ENCODE measurements at places on chromosomes 3 and 15.

DNA sequence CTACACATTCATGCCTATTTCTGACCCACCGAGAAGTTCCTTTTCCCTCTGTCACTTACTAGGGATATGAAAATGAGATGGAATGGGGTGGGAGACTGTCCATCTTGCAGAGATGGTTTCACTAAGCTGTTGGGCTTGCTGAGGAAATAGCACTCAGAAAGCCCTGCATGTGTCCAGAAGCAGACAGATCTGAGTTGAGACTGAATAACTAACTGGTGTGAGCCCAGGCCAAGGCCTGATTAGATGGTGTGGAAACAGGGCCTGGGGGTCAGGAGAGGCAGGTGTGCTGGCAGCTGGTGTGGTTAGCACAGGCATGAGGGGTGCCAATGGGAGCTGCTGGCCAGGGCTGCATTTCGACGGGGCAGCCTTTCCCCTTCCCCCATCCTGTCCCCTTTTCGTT lies 72.1 kb downstream of the CLSTN2 start:
- peak; percentile 18 for DNase-seq

DNA sequence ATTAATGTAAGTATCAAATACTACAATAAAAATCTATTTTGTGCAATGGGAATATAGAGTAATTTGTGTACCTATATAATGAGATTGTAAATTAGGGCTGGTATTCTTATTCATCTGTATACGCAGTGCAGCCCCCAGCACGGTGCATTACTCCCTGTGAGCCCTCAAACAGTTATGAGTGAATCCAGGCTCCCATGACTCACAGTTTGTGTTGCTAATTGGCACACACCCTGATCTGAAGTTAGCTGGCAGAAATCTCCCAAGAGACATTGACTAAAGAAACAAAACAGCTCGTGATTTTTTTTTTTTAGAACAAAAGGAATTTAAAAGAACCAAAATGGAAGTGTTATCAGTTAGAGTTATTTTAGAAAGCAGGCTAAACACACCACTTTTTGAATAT lies 15.7 kb downstream of the GK5 start:
- DNase-seq = peak; percentile 28

- DNase-seq = peak; percentile 13
Observed at GRCh38 chr15:80251428-80252120, 439 bp downstream of the CTXND1 start.

DNA sequence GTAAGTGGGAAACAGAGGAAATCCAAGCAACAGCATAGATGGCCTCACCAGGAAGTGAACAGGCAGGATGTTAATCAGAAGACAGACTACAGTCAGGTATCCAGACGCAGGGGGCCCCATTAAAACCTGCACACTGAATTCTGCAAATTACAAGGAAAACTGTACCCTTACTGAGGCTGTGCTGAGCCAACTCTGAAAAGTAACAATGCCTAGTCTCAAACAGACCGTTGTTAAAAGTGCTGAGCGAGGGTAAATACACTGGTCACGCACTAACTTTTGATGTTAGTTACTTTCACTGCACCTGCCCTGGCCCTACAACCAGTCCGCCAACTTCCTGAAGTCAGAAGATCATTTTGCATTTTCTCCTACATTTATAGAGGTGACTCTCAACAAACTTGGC lies 1.0 kb downstream of the TAMM41 start:
- DNase-seq = peak; percentile 11

- DNase-seq = no peak
Observed at GRCh38 chr3:159770998-159771397, 217.6 kb upstream of the IL12A start.

DNA sequence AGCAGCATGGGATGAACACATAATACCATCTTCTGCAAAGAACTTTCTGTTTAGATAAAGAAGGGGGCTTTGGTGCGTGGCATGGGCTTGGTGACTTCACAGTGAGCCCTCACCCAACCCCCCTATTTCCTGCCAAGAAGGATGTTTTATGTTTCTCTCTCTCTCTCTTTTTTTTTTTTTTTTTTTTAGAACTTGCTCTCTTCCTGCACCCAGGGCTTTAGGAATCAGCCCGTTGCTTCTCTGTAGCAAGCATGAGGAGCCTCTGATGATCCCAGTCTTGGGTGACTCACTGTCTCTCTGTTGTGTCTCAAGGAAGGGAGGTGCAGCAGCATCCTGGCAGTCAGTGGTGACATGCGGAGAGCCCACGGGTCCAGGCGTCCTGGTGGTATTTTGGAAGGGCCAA lies 49.1 kb downstream of the CCK start:
- DNase-seq = no peak

DNA sequence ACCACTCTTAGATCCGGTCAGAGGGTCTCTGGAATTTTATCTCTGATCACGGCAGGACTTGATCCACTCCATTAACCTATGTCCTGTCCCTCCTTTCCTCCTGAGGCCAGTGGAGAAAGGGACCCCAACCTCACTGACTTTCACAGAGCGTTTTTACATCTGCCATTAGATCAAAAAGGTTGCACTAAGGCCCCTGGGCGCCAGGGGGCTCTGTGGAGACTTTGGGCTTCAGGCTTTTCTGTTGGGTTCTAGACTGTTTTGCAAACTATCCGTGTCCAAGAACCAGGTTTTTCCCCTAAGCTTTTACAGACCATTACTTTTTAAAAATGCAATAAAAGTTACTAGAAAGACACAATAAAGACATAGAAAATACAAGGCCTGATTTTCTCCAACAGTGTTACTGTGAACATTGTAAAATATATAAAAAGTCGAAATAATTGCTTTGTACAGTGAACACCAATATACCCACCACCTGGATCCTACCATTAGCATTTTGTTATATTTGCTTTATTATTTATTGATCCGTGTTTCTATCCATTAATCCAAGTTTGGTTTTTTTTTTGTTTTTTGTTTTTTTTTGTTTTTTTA lies 159.7 kb downstream of the POLR2M start:
- peak; percentile 63 for DNase-seq

GRCh38 chr15:72229076-72229946 lies 1.7 kb downstream of the PKM start:
- peak; percentile 33 for DNase-seq

- DNase-seq = no peak
Observed at GRCh38 chr3:163513149-163513657, 1565.1 kb downstream of the SI start.

- no peak for DNase-seq
Observed at GRCh38 chr15:100794008-100794407, 85.6 kb upstream of the ALDH1A3 start.

GRCh38 chr3:184566441-184567414 lies 5.1 kb downstream of the EPHB3 start:
- DNase-seq = no peak

GRCh38 chr3:10551139-10551538 lies 45.8 kb upstream of the ATP2B2 start:
- no peak for DNase-seq

DNA sequence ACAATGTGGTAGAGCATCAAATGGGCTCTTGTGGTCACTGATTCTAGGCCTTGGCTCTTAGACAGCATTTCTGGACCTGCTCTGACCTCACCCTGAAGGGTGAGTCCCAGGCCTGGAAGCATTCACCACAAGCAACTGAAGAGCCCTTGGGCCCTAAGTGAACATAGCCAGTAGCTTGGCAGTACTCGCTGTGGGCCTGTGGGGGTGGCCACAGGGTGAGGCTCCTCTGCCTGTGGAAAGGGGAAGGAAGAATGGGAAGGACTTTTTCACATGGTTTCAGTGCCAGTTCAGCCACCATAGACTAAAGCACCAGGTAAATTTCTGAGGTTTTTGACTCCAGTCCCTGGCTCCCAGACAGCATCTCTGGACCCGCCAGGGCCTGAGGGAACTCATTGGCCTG lies 5.1 kb upstream of the ZSCAN2 start:
- no peak for DNase-seq

DNA sequence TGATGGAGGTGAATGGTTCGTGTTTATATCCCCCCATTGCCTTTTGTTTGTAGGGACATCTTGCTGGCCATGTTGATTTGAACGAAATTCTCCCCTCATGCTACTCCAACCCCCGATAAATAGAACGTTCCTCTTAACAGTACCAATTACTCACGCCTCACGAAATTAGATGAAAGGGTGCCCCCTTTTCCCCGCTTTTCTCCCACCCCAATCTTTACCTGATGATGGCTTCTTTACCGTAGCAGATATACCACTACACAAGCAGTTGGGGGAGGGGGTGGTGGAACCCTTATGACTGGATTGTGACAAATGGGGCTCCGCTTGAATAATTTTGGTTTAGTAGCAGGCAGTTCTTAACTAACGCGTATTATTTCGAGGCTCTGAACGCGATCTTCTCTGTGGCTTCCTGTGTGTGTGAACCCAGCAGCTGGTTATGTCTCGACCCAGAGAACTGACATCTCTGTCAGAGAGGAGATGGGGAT lies 1.1 kb downstream of the PIAS1 start:
- peak; percentile 66 for DNase-seq

DNA sequence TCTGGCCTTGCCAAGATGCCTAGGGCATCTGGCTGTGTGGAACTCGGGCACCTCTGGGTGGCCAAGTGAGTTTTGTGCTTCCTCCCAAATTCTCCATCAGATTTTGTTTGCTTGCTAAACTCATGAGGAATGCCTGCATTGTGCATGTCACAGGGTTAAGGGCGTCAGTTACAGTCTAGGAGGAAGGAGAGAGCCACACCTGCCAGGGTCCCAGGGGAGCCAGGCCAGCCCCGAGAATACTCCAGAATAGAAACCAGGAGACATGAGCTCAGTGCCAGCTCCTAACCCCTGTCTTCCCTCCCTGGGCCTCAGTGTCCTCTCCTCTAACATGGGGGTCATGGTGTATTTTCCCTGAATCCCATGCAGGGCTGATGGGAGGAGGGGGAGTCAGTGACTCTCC lies 22.0 kb upstream of the SKOR1 start:
- DNase-seq = no peak

DNA sequence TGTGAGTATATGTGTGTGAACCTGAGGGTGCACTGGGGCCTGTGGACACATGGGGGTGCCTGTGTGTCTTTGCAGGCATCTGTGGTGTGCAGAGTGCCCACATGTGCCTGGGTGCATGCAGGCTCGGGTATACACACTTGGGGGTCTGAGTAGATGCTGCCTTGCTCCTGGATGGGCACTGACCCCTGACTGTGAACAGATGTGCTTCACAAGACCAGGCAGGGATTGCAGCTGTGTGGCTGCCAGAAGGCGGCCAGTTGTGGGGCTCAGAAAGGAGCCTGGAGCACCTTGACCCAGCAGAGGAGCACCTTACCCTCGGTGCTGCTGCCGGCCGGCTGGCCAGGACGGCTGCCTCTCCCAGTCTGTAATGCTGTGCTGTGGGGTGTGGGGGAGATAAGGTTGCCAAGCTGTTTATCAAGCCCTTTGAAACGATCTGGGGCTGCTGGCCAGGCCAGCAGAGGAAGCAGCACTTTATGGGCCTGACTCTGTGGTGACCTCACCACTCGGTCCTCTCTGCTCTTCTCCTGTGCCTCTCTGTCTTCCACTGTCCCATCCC lies 55.5 kb upstream of the MRPS22 start:
- no peak for DNase-seq

DNA sequence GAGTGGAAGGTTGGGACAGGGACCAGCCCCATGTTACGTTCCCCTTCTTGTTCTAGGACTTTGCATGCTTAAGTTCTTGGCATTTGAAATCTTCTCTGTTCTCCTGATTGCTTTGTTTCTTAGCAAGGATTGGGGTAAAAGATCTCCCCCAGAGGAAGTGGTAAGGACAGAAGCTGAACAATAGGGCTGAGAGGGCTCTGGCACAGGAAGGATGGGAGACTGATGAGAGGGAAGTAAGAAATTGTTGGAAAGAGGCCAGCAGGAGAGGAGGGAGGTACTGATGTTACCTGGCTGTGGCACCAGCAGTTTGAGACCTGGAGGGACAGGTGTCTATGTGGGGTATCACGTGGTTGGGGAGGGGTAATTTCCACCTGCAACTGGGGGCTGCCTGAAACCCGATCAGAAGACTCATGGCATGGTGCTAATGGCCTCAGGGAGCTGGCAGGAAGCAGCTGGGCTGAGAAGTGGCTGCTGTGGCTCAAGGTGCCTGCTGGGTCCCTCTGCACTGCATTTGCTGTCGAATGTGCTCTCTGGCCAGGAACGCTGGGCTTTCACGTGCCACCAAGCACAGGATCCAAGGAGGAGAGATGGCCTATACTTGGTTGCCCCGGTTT lies 108.4 kb downstream of the LSM3 start:
- peak; percentile 96 for DNase-seq

- DNase-seq = no peak
Observed at GRCh38 chr3:40088527-40089170, 220.9 kb upstream of the EIF1B start.

DNA sequence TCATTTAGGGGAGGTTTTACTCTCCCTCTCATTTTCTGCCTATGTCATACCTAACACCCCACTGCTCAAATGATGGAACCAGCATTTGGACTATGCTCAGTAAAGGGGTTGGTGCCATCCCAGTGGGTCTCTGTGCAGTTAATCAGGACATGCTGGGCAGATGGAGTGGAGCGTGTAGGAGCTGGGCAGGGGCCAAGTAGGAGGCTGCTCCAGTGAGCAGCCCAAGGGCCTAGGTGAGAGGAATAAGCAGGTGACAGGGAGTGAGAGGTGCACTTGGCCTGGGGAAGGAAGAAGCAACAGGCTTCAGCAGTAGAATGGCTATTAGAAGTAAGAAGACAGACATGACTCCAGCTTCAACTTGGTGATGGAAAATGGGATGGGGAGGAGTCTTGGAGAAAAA lies 72.2 kb downstream of the EPHB1 start:
- DNase-seq = no peak

DNA sequence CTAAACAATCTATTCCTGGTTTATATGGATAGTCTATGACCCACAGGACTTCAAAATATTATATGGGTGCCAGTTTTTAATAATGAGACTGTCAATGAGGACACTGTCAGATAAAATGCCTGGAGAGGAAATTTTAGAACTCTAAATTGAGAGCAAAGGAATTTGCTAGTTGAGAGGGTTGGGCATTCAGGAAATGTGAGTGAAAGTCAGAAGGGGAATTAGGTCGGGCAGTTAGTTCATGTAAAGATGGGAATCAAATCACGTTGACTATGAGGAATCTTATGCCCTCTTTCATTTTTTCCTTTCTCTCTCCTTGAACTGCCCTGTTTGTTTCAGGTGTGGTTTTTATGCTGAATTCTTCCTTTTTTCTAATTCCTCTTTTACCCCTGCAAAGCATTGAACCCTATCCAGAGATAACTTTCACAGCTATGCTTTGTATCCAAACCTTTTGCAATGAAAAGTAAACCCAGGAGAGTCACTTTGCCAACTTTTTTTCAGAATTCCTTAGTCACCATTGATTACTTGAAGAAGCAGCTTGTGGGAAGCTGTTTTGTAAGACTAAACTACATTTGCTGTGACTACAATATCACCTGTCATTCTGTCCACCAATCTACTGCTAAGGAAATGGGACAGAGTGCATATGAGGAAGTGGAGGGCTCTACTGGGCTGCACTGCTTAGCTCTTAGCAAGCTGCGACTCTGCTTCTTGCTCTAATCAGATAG lies 27.8 kb downstream of the CHP1 start:
- no peak for DNase-seq

DNA sequence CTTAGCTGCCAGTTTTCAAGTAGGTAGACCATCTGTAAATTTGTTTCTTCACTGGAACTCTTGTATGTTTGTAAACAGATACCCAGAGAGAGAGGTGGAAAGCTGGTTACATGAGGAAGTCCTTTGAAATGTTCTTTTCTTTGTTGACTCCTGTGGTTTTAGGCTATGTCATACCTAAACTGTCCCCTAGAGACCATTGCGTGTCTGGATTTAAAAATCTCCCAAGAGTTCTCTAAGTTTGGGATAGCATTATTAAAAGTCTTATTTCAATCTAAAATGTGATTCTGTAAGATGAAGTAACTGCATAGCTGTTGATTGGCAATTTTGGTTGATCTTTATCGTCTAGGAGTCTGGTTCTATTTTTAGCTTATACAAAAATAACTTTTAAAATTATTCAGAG lies 127.2 kb downstream of the GHSR start:
- DNase-seq = peak; percentile 32
